ENCODE measurements at places on chromosomes 7 and 10.

GRCh38 chr10:105185161-105185560 is 544.1 kb downstream of the SORCS3 start:
- DNase-seq = no peak

- DNase-seq = no peak
Observed at GRCh38 chr10:625751-626711, 63.4 kb downstream of the DIP2C start.

DNA sequence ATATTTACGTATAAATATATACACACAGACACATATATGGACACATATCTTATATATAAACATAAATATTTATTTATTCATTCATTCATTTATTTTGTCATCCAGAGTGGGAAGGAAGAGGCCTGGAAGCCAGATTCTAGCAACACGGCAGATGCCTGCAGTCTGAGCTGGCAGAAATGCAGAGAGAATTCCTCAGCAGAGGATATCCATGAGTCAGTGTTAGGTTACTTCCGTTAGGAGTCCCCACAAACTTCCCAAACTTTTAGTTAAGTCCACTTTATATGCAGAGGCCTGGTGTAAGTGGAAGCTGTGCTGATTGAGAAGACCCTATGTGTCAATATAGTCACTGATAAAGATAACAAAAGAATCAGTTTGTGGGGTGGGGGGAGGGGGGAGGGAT is 89.6 kb downstream of the PPP1R17 start:
- DNase-seq = no peak

DNA sequence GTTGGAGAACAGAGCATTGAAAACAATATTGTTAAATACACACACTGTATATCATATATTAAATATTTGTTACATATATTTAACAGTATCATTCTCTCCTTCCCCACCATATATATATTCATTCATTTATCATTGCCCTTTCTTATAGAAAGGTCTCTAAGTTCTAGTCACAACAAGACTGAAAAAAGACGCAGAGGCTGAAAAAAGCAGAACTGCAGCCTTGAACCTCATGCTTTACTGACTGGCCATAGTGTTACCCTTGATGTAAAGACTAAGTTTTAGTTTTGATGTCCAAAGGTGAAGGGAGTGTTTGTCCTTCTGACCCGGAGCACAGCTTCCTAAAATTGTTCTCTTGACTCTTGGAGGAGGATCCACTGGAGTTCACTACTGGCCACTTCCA is 247.9 kb downstream of the PTEN start:
- DNase-seq = no peak

- DNase-seq = no peak
Observed at GRCh38 chr10:68067029-68067428, 8.1 kb downstream of the HERC4 start.

- DNase-seq = peak; percentile 23
Observed at GRCh38 chr7:24812305-24812945, 55.2 kb upstream of the GSDME start.

DNA sequence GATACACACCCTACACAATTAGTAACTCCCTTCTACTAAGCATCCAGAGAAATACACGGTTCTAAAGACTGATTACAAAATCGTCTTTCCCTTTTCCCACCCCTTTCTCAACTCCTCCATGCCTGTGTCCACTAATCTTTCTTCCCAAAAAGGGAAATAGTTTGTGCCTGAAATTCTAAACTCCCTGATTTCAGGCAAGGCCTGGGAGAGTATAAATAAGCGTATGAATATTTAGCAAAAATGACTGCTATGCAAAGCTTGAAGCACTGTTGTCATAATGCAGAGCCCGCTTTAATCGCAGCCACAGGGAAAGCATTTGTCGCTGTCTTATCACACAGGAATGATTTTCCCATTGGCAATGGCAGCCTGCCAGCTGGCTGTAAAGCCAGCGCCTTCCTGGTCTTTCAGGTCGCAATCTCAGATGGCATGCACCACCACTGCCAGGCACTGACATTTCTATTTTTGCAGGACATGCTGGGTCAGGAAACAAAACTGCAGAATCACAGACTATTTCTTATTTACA is 142.9 kb upstream of the PCGF5 start:
- no peak for DNase-seq

DNA sequence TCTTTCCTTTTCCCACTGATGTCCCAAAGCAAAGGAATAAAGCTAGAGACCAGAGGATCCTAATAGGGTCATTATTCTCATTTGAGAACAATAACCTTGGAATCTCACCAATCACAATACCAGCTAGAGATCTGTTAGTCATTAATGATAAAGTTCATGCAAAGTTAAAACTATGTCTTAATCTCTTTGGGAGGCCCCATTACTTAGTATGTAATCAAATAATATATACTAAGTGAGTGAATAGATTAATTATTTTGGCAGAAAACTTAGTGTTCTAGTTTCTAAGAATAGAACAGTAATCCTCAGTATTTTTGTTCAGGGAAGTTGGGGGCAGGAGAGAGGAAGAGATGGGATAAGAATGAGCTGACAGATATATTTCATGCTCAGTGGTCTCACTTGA is 227.2 kb downstream of the MTERF1 start:
- no peak for DNase-seq

DNA sequence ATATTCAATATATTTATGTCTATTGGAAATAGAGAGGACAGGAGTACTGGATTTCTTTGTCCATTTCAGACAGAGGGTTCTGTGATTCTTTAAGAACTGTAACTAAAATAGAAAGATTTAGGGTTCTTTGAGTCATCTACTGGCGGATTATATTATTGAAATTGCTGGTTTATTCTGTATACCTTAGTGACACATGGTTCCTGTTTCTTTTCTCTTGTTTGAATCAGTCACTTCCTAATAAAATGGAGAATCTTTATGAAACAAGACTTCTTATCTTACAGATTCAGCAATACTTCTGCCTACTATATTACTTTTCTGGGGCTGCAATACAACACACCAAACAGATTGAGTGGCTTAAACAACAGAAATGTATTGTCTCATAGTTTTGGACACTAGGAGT is 20.8 kb upstream of the ZNF800 start:
- DNase-seq = no peak

- no peak for DNase-seq
Observed at GRCh38 chr7:157269341-157270059, 67.3 kb upstream of the DNAJB6 start.

- DNase-seq = no peak
Observed at GRCh38 chr7:24862461-24862860, 105.2 kb upstream of the GSDME start.

- no peak for DNase-seq
Observed at GRCh38 chr7:129771201-129771927, 159.8 kb downstream of the NRF1 start.

GRCh38 chr10:107631876-107632275 is 467.4 kb upstream of the SORCS1 start:
- no peak for DNase-seq

GRCh38 chr7:155468785-155469148 is 10.8 kb downstream of the EN2 start:
- no peak for DNase-seq

- no peak for DNase-seq
Observed at GRCh38 chr10:8063935-8064334, 9.4 kb downstream of the GATA3 start.

DNA sequence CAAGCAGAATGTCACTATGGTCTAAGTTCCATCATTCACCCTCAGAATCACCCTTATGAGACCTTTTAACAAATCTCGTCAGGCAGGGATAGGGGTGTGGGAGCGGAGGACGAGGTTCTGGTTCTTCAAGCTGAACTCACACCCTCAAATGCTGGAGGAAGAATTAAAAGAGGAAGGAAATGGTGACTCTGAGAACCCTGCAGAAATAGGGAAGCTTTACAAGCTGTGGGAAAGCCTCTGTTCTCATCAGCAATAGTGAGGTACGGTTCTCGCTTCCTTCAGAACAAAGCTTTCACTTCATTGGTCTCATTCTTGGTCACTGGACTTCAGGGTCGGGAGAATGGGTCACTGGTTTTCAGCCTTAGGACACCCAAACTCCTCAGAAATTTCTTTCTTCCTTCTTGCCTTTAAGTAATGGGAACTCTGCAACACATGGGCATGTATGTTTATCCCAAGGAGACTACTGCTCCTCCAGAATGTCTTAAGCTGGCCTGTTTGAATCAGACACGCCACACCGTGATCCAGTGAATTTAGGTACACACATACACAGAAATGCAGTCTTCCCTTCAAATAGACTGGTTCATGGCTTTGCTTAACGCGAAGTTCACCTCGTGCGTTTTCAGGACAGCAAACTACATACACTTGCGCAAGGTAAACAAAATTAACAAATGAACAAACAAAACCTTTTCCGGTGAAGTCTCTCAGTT is 226.0 kb downstream of the SFMBT2 start:
- DNase-seq = no peak

- no peak for DNase-seq
Observed at GRCh38 chr10:36817898-36818297, 307.5 kb upstream of the ANKRD30A start.

- no peak for DNase-seq
Observed at GRCh38 chr7:80287400-80288174, 153.0 kb downstream of the GNAI1 start.

DNA sequence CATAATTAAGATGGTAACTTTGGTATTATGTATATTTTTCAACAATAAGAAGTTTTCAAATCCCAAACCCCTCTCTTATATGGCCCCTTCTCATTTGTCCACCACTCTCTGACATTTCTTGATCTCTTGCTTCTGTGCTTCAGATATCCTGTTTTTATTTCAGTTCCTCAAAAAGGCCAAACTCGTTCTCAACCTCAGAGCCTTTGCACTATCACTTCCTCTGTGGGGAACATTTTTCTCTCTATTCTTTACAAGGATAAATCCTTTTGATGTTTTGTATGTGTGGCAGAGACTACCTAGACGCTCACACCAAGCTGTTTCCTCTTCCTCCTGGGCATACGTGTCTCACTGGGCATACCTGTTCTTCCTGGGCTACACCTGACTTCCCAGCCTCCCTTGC is 54.2 kb upstream of the FRMD4A start:
- no peak for DNase-seq

DNA sequence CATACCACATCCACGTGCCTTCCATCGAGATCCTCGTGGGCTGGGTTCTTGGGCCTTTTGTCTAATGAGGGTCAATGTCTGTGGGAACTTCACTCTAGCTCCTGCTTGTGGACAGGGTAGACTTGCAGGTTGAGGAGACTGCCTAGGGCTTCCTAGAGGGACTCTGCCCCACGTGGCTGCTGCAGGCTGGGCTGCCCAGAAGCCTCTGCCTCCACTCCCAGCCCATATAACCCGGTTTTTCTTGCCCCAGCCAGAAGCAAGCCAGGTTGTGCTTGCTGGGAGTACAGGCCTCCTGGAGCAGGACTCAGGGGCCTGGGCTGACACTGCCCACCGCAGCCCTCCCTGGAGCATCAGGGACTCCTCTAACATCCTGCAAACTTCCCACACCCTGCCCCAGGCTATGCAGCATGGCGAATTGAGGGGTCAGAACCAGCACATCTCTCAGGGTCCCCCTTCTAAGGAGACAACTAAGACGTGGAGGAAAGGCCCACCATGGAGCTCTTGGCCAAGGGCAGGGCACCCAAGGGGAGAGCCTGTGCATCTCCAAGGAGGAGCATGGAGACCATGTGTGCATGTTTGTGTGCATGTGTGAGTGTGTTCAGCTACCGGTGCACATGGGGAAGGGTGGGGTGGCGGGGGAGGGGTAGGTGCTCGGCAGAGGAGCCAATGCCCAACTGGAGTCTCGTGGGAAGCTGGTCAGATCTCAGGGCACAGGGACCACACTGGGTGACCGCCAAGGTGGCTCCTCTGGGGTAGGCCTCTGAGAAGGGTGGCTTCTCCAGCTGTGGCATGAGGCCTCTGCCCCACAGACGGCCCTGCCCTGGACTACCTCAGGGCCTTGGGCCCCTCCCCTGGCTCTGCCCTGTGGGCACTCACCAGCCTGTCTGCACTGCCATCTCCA is 62.6 kb downstream of the RASGEF1A start:
- DNase-seq = no peak

DNA sequence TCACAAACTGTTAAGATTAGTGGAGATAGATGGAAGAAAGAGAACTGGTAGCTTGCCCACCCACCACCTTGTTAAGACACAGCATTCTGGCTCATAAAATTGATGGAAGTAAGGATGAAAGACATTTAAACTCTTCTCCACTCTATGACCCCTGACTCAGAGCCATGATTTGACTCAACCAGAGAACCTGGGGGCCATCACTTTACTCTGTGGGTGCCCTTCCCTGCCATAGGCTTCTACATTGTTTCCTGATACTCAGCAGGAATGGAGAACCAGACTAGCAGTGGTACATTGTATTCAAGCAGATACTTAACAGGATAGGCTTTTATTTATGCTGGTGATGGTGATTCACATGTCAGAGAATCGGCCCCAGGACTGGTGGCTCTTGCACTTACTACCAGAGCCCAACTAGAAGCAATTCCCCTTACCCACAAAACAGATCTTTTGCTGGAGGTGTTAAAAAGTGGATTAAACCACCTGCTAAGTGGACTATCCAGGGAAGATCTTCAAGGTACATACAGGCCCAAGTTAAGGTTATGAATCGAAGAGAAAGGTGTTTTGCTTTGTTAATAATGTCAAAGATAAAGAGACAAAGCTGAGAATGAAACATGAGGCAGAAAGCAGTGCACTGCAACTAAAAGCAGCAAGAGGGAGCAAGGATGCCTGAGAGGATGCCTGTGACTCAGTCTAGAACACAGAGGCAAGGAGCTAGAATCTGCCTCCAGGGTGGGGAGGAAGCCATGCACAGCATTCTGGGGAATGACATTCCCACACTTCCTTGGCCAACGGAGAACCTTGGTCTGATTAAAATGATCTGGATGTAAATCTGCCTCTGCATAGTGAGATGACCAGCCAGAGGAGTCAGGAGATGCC is 36.0 kb upstream of the GLI3 start:
- no peak for DNase-seq

DNA sequence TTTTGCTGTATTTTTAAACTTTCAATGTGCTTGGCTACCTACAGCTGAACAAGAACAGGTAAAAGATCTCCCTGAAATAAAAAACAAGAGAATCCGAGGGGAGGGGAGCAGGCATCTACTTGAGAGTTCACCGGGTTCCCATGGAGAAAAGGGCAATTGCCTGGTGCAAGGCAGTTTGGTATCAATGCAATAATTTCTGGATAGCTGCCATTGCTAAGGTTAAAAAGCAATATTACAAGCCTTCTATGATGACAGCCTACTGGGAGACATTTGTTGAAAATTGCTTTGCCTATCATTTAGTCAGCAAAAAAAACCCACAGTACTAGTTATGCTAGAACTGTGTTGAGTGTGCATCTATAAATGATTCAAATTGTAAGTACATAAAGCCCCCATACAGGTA is 82.1 kb downstream of the GFRA1 start:
- DNase-seq = no peak

GRCh38 chr7:44065431-44066110 is at the start of gene PGAM2:
Gene PGAM2 (minus strand): TSS chr7:44065567. CDS start chr7:44065529, 38 bp downstream.
- DNase-seq = no peak

DNA sequence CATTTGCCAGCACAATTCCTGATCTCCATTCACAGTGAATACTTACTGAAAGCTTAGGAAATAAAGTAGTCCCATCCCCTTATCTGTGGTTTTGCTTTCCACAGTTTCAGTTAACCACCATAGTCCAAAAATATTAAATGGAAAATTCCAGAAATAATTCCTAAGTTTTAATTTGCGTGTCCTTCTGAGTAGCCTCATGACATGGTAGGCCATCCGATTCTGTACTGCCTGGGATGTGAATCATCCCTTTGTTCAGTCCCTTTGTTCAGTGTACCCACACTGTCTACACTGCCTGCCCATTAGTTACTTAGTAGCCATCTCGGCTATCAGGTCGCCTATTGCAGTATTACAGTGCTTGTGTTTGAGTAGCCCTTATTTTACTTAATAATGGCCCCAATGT is 14.2 kb downstream of the RAB11FIP2 start:
- no peak for DNase-seq

- no peak for DNase-seq
Observed at GRCh38 chr10:69071610-69072009, 16.3 kb upstream of the SRGN start.

- no peak for DNase-seq
Observed at GRCh38 chr7:116588225-116588624, 63.4 kb downstream of the CAV1 start.
